Right ventricle myocardium superior (tissue), 1 donor: ENCODE measurements at places on chromosomes 3 and 15. TPM values are rescaled to one million over a fixed set of nuclear protein-coding genes. Genes with fewer than 3 reads are reported as not detected.

Gene STAB1
- 74.7 TPM for total RNA-seq

Gene HDC
- 0.65 TPM for total RNA-seq

- peak; percentile 93 for DNase-seq
Observed at GRCh38 chr3:127786353-127787070, 35.8 kb downstream of the MGLL start.

Gene IGDCC3
- 0.40 TPM for total RNA-seq

Gene ENTPD3
- 0.30 TPM for total RNA-seq

- no peak for DNase-seq
Observed at GRCh38 chr3:107990926-107991325, 99.9 kb downstream of the CD47 start.

- no peak for DNase-seq
Observed at GRCh38 chr3:111481551-111481950, 60.4 kb upstream of the CD96 start.

DNA sequence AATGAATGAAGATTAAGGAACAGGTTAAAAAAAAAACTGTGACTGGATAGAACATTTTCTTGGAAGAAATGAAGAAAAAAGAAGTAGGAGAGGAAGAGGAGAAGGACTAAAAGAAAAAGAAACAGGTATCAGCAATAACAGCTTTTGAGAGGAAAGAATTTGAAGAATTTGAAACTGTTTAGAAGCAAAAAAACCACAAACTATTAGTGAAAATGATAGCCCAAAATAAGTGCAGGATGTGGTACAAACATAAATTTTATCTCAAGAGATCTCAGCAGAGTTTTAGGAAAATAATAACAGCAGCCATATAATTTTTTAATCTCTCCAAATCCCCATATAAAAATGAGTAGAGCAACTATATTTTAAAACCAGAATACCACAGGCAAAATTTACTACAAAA, 8.8 kb upstream of the A4GNT start:
- DNase-seq: no peak

Gene GCSAM
- total RNA-seq: not detected

- DNase-seq: no peak
Observed at GRCh38 chr3:62261736-62262135, 111.6 kb downstream of the FEZF2 start.

GRCh38 chr3:60081381-60082095, 1031.7 kb upstream of the CFAP20DC start:
- no peak for DNase-seq

Gene SCN5A
- 162 TPM for total RNA-seq

- no peak for DNase-seq
Observed at GRCh38 chr3:110773413-110773954, 298.1 kb upstream of the NECTIN3 start.

DNA sequence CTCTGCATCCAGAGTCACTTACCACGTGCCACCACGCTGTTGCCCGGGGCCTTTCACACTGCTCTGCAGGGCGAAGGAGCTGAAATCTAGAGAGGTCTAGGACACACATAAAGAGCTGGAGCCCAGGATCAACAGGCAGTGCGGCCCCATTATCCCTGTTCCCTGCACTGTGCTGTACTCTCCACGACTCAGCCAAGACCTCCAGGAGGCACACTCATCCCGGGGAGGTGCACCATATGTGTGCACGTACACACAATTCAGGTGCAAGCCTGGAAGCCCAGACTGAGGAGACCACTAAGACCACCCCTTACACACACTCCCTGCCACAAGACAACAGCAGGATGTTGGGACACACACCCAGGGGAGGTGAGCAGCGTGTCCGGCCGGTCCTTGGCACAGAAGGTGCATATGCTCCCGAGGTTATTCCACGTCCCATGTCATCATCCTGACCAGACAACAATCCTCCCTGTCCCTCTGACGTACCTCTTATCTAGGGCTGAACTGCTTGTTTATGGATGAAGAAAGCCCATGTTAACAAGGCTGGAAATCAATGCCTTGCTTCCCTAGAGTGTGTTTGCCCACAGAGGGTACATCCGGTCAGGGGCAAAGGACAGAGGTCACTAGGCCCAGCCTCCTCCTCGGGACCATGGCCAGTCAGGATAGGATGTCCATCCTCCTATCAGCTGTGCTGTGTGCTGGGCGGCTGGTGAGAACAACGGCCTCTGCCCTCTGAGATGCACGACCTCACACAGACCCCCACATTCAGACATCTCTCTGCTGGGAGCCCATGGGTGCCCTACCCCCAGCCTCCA, 16.1 kb downstream of the KLF15 start:
- DNase-seq: peak; percentile 29

Gene TRH
- total RNA-seq: not detected

- DNase-seq: peak; percentile 42
Observed at GRCh38 chr15:22904736-22905135, 66.3 kb downstream of the NIPA2 start.

DNA sequence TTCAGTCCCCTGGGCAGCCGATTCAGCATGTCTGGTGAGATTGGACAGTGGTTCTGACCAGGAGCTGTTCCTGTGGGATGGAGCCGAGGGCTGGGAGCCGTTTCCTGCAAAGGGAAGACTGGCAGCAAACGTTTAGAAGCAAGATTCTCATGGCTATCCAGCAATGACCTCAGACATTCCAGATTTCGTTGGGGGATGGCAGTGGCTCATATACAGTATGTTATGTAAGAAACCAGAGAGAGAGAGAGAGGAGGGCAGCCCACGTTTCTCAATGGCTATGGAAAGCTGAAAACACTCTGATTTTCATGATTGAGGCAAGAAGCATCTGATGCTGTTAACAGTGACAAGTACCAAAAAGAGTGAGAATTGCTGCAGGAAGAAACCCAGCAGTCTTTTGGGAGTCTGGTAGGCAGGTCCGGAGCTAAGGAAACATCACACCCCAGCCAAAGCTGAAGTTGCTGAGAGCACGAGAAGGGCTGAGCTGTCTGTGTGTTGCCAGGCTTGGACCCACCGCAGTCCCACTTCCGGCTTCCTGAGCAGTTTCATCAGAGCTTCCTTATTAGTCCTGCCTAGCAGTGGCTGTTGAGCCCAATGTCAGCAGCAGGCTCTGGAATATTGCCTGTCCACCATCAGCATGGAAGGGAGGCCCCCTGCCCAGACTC, 25.6 kb upstream of the VPS8 start:
- DNase-seq: peak; percentile 77

GRCh38 chr3:112904786-112905185, 58.1 kb upstream of the CD200R1L start:
- DNase-seq: no peak

Gene TRPM1
- not detected for total RNA-seq

Gene CCR9
- not detected for total RNA-seq

DNA sequence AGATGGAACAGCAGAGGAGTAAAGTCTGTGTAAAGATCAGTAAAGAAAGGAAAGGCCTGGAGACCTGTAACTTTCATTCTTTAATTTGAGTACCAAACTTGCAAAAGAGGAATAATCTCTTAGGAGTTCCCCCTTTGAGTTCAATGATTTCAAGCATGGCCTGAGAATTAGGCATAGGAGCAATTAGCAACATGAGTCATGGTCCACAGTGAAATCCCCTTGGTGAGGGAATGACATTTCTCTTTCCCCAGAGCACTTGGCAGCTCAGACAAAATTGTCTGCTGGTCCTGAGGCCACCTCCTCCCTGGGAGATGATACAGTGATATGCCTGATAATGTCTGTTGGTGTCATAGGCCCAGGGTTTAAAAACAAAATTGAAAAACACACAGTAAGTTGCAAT, 81.4 kb upstream of the CRBN start:
- no peak for DNase-seq
